ENCODE measurements at places on chromosomes 3 and 15. TPM values are rescaled to one million over a fixed set of nuclear protein-coding genes. Genes with fewer than 3 reads are reported as not detected.

KBTBD12 gene
- total RNA-seq, result not detected

AEN gene
- 15.8 TPM for total RNA-seq

TUBGCP5 gene
- total RNA-seq, result 13.9 TPM

IQCF5 gene
- not detected for total RNA-seq

LMOD3 gene
- not detected for total RNA-seq
